ENCODE measurements at places on chromosomes 3 and 15. TPM values are rescaled to one million over a fixed set of nuclear protein-coding genes. Genes with fewer than 3 reads are reported as not detected.

GP9 gene
- not detected for total RNA-seq

WDR73 gene
- total RNA-seq, result 17.8 TPM

IL20RB gene
- 1.1 TPM for total RNA-seq

GJD2 gene
- not detected for total RNA-seq

TM4SF1 gene
- 154 TPM for total RNA-seq

MB21D2 gene
- total RNA-seq, result 99.1 TPM

C3orf22 gene
- total RNA-seq, result not detected
